ENCODE measurements at places on chromosomes 5 and 9.

DNA sequence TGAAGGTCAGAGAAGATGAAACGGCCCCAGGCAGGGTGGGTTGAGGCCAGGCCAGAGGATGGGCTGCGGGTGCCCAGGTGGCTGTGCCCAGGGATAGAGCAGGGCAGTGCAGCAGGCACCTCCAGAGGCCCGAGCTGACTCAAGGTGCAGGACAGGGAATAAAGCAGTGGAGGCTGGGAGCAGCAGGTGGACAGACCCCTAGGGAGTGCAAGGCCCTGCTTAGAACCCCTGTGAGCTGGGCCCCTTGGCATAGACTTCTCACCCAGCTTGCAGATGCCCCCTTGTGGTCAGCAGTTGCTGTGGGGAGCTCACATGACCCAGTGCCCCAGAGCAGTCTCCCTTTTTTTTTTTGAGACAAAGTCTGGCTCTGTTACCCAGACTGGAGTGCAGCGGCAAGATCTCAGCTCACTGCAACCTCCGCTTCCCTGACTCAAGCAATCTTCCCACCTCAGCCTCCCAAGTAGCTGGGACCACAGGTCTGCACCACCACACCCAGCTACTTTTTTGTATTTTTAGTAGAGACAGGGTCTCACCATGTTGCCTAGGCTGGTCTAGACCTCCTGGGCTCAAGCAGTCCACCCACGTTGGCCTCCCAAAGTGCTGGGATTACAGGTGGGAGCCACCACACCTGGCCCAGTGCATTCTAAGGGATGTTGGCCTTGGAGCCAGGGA, 118.8 kb downstream of the WNK2 start:
- DNase-seq, result peak; percentile 48

DNA sequence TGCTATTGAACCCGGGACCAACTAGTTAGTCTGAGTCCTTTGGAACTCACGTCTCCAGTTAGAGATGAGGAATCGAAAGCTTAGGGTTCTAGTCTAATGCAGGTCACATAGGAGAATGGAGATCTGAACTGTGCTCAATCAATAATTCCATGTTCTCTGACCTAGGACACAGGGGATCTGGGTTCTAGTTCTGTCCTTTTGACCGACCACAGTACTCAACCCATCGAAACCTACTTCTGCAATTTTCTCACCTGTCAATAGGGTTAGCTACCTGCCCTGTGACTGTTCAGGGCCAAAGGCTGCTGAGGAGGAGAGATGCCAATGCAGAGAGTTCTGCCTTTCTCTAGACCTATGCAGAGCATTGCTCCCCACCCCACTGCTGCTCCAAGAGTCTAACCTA, 187.7 kb downstream of the CDK5RAP2 start:
- no peak for DNase-seq

DNA sequence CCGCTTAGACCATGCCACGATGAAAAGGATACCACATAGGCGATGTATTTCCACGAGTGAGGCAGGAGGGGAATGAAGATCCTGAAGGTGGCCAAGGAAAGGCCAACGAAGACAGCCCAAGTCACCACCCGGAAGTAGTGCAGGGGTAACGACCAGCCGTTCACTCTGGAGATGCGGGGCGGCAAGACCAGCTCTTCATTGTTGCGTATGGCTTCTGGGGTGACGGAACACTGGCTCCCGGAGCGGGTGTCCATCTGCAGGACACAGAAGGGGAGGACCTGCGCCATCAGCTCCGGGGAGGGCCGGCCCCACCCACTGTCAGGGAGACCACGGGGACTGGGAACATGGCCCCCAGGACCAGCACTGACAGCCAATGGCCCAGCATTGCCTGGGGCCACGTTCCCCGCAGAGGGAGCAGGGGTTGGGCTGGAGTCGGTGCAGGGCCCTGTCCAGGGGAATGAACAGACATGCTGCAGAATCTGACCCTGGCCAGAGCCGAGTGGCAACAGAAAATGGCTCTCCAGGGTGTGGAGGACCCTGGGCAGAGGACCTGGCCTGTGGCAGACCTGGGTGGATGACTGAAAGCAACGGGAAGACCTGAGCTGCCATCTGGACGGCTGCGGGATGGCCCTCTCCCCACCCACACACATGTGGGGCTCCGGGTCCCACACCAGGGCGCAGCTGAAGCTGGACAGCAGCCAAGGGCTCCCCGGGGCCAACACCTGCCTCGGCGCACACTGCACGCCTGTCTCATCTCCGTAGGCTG, 17.7 kb downstream of the ZDHHC11B start:
- no peak for DNase-seq

- DNase-seq, result no peak
Measured at GRCh38 chr9:116387934-116388698, 234.5 kb downstream of the PAPPA start.
